Stimulated activated CD8-positive, alpha-beta memory T cell treated with anti-CD3 and anti-CD28 coated beads, Interleukin-4, amount 100 ng/mL, for 24 hours (primary cell): ENCODE measurements at places on chromosomes 4 and X.

DNA sequence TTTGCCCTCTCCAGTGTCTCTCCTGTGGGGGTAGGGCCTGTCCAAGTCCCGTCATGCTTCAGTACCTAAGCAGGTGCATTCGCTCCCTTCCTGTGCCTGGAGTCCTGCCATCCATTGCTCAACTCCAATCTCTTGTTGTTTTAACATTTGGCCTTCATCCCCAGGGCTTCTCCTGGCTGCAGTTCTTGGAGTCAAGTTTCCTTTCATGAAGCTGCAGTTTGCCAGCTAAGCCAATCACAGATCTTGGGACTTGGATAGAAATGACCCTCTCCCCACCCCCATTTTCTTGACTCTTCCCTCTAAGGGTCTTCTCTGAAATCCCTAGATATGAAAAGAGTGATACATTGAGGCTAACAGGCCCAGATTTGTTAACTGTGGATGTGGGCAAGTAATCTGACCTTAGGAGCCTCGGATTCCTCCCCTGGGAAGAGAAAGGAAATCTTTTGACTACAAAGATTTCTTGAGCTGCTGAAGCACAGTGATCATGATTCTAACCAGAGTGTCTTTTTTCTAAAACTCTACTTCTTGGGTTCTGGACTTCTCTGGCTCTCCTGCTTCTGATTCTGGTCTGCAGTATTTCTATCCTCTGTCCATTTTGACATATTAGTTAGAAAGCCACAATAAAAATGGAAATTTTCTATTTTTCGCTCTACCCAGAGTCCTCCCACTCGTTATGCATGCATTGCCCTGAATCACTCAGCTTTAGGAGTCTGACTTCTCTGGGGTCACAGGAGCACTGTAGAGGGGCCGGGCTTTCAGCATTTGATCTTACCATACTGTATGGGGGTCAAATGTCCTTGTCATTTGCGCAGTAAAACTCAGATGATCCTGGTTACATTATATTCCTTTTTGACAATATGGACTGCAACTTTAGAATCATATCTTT, 61.0 kb downstream of the CHRNA9 start:
- no peak for DNase-seq

- DNase-seq = no peak
Observed at GRCh38 chr4:143498021-143498420, 15.5 kb upstream of the SMARCA5 start.

DNA sequence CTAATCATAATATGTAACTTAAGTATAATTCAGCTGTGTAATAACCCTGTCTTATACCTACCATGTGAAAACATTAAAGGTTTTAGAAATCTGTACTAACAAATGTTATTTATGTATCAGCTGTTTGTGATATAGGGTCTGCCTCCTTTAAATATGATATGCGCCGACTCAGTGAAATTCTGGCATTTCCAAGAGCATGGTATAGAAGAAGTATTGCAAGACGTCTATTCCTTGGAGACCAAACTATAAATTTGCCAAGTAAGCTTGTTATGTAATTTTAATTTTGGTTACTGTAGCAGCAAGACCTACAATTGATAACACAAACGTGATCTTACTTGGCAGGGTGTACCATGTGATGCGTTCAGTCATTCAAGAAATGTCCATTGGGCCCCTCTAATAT, 32.3 kb upstream of the ADAD1 start:
- DNase-seq = no peak

DNA sequence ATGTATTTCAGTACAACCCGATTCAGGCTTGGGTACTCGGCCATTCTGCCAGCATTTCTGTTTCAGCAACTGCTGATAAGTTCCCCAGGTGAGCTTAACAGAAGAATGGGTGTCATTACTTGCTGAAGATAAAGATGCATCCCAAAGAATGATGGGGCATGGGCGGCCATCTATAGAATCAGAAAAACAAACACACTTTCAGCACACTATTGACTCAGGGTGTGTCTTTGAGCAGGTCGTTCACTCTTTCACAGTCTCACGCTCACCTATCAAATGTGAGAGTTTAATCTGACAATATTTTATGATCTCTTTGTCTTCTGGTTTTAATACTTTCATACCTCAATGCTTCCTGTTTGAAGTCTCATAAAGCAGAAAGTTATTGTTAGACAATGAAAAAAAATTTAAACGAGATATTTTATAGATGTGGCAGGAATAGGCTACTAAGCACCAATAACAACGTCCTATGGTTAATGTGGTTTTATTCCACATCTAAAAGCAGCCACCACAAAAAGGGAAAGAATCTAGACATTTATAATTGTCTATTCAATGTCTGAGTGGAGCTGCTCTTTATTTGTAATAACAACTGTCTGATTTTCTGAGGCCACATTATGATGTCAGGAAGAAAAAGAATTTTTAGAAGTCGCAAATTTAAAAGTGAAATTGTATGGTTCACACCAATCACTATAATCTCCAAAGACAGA, 17.0 kb downstream of the GASK1B start:
- no peak for DNase-seq

DNA sequence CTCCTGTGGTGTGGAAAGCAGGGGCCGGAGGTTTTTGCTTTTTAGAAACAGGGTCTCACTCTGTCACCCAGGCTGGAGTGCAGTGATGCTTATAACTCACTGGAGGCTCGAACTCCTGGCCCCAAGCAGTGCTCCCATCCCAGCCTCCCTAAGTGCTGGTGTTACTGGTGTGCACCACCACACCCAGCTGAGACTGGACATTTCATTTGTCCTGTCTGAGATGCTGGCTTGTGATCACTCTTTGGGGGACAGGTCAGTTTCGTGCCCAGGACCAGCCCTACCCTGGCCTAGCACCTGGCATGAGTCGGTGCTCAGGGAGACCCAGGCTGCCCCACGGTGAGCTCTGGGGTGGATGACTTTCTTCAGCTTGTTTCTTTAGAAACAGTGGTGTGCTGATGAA, 11.3 kb downstream of the PSAPL1 start:
- no peak for DNase-seq
